WERI-Rb-1 (cell line): ENCODE measurements at places on chromosomes 16 and 17.

DNA sequence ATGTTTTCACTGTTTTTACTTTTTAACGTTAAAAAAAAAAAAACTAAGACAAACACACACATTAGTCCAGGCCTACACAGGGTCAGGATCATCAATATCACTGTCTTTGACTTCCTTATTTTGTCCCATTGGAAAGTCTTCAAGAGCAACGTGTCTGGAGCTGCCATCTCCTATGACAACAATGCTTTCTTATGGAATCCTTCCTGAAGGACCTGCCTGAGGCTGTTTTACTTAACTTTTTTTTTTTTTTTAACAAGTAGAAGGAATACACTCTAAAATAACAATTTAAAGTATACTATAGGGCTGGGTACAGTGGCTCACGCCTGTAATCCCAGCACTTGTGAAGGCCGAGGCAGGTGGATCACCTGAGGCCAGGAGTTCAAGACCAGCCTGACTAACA lies 71.8 kb upstream of the BCAR1 start:
- no peak for DNase-seq

DNA sequence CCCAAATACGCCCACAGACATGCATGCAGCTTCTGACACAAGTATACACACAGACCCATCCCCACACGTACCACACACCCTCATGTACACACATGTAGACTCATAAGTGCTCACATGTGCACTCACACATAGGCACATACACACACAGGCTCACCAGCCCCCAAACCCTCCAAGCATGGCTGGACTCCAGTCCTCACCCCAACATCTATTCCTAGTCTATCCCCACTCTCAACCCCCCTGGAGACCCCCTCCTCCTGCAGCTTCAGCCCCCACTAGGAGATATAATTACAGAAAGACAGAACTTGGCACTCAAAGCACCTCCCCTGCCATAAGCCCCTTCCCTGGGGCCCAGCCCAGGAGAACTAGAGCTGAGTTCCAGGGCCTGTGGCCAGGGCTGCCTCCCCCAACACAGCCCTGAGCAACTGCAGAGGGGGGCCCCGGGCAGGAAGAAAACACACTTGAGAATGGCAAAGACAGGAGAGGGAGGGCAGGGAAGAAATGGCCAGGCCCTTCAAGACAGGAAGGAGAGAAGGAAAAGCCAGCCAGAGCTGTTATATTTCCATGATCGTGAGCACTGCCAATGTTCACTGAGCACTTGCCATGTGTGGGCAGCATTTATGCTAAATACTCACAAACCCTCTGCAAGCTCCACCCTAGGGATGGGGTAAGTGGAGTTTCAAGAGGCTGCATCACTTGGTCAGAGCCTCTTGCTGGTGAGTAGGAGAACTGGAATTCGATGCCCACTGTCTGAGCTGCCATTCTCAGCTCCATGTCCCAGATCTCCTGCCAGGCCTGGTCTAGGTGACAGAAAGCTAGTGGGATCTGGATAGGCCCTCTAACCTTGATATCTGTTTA lies 224.5 kb downstream of the ZNF423 start:
- DNase-seq = no peak

DNA sequence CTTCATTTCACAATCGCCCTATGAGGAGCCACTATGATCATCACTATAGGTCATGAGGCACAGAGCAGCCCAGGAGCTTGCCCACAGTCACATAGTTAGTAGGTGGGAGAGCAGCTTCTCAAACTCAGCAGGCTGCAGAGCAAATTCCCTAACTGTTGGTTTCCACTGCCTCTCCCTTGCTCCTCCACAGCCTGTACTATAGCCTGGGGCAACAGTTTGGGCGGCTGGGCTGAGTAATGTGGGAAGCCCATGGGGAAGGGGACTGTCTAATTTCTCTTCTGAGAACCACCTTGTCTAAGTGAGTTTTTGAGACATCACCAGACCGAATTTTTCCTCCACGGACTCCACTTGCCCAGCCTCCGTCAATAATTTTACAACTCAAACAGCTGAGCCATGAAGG lies 73.4 kb upstream of the GPR139 start:
- no peak for DNase-seq

DNA sequence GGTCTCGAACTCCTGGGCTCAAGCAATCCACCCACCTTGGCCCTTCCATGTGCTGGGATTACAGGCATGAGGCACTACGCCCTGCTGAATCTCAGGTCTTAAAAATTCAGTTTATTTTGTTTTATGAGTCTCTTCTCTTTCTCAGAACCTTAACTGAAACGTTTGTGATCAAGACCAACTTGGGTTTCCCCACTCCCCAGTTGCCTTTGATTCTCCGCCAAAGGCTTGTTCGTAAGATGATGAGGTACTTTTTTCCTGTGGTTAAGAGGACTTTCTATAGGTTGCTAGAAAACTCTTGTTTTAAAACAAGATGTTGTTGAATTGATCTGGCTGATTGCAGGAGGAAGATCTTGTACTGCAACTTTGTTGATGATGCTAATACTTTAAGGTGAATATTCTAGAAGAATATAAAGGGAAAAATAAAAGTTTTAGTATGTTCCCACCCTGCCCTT lies 11.7 kb downstream of the ABCC1 start:
- DNase-seq = no peak

DNA sequence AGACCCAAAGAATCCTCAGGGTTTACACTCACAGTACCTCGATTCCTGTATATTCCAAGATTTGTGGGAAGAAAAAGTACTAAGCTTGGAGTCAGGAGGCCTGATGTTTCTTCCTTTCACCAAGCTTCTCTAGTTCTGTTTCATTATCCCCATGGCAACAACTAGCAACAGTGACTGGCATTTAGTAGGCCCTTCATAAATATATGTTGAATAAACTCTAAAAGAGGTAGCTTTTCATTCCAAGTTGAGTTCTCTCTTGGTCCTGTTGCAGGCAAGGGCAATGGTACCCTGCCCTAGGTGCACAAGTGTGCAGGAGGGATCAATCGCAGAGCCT lies 527 bp upstream of the UBE2Z start:
- no peak for DNase-seq

- no peak for DNase-seq
Measured at GRCh38 chr16:68463904-68464303, 15.6 kb upstream of the SMPD3 start.

DNA sequence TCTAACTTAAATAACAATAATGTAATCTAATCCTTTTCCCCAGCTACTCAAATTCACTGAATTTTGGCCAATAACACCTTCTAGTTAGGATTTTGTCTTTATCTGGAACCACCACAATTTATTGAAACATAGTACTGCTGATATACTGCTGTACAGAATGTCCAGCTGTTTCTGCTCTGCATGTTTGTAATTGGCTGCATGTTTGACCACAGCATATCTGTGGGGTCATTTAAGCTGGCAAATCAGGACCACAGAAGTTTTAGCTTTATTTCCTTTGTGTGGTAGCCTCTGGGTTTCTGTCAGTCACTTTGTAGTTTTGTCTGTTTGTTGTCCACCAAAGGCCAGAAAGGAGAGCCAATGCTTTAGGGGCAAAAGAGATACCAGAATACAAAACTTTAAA lies 22.2 kb upstream of the RAB11FIP4 start:
- DNase-seq = no peak

DNA sequence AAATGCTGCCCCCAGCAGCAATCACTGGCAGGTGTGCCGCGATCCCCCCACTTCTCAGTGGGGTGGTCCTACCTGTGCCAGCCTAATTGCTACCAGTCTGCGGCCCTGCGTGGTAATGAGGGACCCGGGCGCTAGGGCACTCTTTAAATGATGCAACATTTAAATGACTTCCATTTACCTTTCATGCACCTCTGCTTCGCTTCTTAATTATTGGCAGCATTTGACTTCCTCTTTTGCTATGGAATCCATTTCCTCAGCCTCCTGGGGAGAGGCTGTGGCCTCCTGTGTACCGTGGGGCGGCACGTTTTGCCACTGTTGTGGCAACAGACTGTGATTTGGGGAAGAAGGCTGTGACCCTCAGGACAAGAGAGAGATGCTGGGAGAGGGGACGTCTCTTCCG lies 86.1 kb downstream of the RPA1 start:
- no peak for DNase-seq

- peak; percentile 86 for DNase-seq
Measured at GRCh38 chr16:11396241-11397048, 51.2 kb downstream of the RMI2 start.

- DNase-seq = no peak
Measured at GRCh38 chr16:66851166-66851964, 7.2 kb downstream of the CA7 start.

- DNase-seq = peak; percentile 89
Measured at GRCh38 chr17:40345161-40345993, 19.2 kb downstream of the GJD3 start.

GRCh38 chr17:79970576-79971068 lies 65.0 kb downstream of the TBC1D16 start:
- peak; percentile 45 for DNase-seq

DNA sequence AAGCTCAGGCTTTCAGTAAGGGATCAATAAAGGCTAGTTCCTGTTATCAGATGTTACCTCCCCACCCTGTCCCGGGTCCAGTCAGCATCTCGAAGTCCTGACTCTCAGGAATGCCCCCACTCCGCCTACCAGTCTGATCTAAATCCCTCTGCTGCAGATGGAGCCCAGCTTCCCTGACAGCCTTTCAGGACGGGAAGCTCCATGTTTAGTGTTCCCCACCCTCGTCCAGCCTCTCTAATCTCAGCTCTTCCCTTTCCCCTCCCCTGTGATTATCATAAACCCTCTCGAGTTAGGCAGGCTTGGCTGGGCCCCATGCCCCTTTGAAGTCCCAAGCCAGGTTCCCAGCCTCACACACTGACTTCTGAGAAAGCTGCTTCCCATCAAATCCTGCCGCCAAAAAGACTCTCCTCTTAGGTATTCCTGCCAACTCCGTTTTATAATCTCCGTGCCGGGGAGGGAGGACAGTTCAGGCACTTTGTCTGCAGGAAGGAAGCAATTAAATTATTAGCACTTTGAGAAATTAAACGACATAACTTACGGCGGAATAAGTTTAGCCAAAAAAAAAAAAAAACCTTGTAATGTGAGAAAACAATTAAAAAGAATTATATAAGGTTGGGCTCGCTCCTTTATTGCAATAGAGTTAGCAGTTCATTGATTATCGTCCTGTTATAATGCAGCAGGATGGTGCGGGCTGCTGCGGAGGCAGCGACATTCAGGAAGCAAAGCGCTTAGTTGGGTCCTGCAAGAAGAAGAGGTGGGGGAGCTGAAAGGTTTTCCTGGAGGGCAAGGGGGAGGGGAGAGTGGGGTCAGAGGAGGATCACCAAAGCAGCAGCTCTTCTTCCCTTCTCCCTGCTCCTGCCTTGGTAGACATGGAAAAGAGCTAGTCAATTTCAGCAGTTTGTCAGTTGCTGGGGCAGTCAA lies 16.8 kb upstream of the ETV4 start:
- peak; percentile 93 for DNase-seq

GRCh38 chr17:40099619-40100418 lies 570 bp downstream of the NR1D1 start:
- no peak for DNase-seq

GRCh38 chr16:26599785-26600104 lies 467.0 kb upstream of the C16orf82 start:
- DNase-seq = no peak

- no peak for DNase-seq
Measured at GRCh38 chr17:78122216-78122930, 6.2 kb downstream of the TMC6 start.

DNA sequence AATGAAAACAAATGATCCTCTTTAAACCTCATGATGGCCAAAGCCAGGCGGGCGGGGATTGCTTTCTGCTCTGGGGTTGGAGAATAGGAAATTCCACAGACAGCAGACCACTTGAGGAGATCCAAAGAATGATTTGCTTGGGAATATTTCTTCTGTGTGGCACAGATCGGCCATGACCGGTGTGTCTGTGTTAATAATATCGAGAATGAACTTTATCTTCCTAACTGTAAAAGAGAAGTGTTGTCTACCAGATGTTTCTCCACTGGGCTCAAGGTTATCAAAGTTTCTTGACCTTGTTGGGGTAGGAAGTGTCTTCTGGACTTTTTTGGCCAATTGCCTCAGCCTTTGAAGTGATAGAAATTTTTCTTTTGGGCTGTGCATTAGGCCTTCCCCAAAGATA lies 186.6 kb upstream of the ZFHX3 start:
- DNase-seq = no peak

- no peak for DNase-seq
Measured at GRCh38 chr16:22355487-22355908, 18.9 kb downstream of the CDR2 start.

GRCh38 chr16:55526441-55526840 lies 17.6 kb downstream of the LPCAT2 start:
- DNase-seq = no peak

DNA sequence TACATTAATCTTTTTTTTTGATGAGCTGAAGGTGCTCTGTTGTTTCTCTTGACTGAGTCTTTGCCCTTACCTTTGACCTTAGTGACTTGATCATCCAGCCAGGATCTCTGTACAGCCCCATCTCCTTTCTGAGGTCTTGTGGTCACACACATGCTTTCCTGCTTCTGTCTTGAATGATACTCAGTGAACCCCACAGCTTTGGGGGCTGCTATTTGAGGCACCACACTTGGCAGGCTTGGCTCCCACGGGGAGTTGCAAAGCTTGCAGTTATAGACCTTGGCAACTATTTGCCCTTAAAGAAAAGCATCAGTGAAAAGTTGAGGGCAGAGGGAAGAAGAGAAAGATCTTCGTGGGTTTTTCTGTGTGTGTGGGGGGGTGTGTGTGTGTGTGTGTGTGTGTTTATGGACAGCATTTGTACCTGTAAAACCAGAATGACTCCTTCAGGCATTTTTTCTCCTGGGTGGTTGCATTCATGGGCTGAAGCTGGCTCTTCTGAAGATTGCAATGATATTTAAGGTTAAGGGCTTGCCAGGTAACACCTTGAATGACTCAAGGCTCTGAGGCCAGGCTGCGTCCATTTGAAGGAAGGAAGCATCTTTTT lies 101.6 kb downstream of the MSI2 start:
- DNase-seq = no peak

- DNase-seq = no peak
Measured at GRCh38 chr16:69929480-69929879, 21.7 kb upstream of the CLEC18A start.

GRCh38 chr17:77666881-77667395 lies 291.6 kb upstream of the TNRC6C start:
- DNase-seq = no peak

GRCh38 chr16:83971165-83972130 lies 3.4 kb downstream of the NECAB2 start:
- DNase-seq = no peak

- DNase-seq = no peak
Measured at GRCh38 chr16:76955629-76956028, 235.4 kb upstream of the MON1B start.

DNA sequence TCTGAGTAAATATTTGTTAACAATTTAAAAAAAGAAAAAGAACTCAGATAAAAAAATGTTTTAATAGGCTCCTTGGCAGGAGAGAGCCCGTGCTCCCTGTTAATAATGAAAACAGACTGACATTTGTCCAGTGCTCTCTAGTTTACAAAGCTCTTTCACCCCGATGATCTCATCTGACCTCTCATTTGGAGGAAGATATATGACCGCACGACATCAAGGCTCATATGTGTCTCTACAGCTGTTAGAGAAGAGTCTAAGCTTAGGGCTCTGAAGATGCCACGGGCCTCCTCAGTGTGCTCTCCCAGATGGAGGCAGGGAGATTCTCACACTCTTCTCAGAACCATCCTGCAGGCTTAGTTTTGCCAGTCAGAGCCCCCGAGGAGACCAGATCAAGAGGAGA lies 280.8 kb upstream of the IRX5 start:
- peak; percentile 32 for DNase-seq

- no peak for DNase-seq
Measured at GRCh38 chr16:17204206-17204605, 266.6 kb downstream of the XYLT1 start.

- DNase-seq = no peak
Measured at GRCh38 chr17:55735731-55736405, 13.2 kb upstream of the TMEM100 start.

GRCh38 chr17:32593003-32593402 lies 106.2 kb downstream of the CDK5R1 start:
- no peak for DNase-seq
